ENCODE measurements at places on chromosomes 6 and 20. TPM values are rescaled to one million over a fixed set of nuclear protein-coding genes. Genes with fewer than 3 reads are reported as not detected.

- no peaks in the 10 kb centered on the region for H3K4me1 ChIP-seq
- no peak overlapping the region for H3K4me3 ChIP-seq
- no peaks in the 10 kb centered on the region for H3K36me3 ChIP-seq
- H3K27ac ChIP-seq, result no peak overlapping the region
- no peaks in the 10 kb centered on the region for H3K27me3 ChIP-seq
These were observed 59.8 kb upstream of the DEK start for GRCh38 chr6:18323935-18324705.

- no peaks in the 10 kb centered on the region for H3K4me1 ChIP-seq
- no peak overlapping the region for H3K27ac ChIP-seq
- no peak for DNase-seq
- H3K27me3 ChIP-seq, result peaks cover 3% of the 10 kb centered on the region
- no peak overlapping the region for H3K4me3 ChIP-seq
These were observed 19.4 kb upstream of the GATA5 start for GRCh38 chr20:62494980-62495748.

DNA sequence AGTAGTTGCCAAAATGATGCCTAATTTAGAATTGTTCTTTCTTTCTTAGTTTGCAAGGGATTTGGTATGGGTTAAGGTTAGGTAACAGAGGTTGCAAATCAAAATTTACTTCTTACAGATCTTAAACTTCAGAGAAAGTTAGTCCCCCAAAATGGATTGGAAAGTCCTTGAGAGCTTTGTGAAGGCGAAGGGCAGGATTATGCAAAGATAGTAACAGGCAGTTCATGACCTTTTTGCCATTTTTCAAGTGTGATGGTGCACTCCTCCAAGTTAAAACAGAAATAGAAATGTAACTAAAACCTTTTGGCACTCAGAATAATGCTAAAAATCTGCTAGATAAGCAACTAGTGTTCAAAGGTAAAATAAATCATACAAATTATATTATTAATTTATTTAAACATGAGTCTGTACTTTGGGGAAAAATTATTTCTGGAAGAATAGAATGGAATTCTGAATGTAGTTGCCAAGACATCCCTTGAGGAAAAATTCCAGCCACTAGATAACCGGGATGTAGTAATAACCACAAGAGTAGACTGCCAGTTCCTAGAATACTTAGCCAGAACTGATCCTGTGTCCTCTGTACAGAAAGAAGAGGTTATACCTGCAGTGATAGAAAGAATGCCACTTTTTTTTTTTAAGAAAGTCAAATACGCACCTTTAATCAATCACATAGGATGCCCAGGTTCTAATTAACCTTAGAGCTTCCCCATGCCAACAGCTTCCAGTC, 31.8 kb upstream of the DAAM2 start:
- H3K4me1 ChIP-seq, result no peaks in the 10 kb centered on the region
- no peak overlapping the region for H3K27ac ChIP-seq
- DNase-seq, result peak; percentile 10

DNA sequence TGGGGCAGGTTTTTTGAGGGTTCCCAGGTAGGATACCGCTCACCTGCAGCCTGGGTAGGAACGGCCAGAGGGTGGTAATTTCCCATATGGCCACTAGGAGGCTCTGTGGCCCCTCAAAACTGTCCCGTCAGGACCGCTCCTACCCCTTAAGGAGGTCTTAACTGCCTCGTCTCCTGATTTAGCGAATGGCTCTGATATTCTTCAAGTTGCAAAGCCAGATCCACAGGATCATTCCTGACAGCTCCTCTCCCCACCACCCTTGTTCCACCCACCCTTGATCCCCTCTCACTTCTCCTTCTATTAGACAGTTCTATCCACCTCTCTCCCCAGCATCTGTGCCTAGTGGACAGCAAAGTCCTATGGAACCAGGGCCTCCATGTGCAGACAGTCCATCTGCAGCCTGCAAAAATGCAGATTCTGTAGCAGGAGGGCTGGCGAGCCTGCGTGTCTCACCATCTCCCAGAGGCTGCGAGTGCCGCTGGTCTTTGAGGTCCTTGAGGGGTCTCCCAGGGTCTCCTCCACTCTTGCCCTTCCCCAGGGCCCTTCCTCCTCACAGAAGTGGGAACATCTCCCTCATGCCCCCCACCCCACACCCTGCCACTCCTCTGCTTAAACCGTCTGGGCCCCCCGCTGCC, 34.3 kb upstream of the ZBP1 start:
- no peak overlapping the region for H3K27ac ChIP-seq
- peaks cover 20% of the 10 kb centered on the region for H3K36me3 ChIP-seq
- H3K4me1 ChIP-seq, result peaks cover 11% of the 10 kb centered on the region

GRCh38 chr20:44357020-44357419, 1.5 kb downstream of the HNF4A start:
- no peaks in the 10 kb centered on the region for H3K36me3 ChIP-seq
- H3K27ac ChIP-seq, result no peak overlapping the region
- no peak for DNase-seq
- peaks cover 4% of the 10 kb centered on the region for H3K27me3 ChIP-seq

- peak overlapping the region; percentile 84 for H3K27ac ChIP-seq
- peak; percentile 25 for DNase-seq
- peaks cover 26% of the 10 kb centered on the region for H3K36me3 ChIP-seq
- no peaks in the 10 kb centered on the region for H3K27me3 ChIP-seq
- peak overlapping the region; percentile 100 for H3K4me3 ChIP-seq
These were observed 1.6 kb upstream of the RPS12 start for GRCh38 chr6:132812756-132813172.

- peaks cover 24% of the 10 kb centered on the region for H3K4me1 ChIP-seq
- H3K4me3 ChIP-seq, result peak overlapping the region; percentile 53
- H3K36me3 ChIP-seq, result no peaks in the 10 kb centered on the region
- no peak for DNase-seq
- H3K27me3 ChIP-seq, result no peaks in the 10 kb centered on the region
- H3K27ac ChIP-seq, result peak overlapping the region; percentile 85
These were observed 140.7 kb downstream of the TAF4 start for GRCh38 chr20:61924858-61925554.

DNA sequence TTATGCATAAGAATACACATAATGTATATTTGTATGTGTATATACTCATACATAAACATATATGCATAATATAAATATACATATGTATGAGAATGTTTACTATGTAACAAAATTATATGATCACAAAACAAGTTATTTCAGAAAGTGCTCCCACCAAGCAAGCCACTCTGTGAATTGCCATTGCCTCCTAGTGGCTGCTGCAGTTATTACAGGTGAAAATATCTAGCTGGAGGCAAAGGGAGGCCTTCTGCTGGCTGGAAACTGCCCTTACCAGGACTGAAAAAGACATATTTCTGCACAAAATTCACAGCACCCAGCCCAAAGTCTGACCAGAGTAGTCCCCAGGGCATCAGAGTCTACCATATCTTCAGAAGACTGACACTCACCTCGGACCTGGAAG, 14.4 kb upstream of the ADAM33 start:
- H3K27ac ChIP-seq, result no peak overlapping the region
- H3K36me3 ChIP-seq, result no peaks in the 10 kb centered on the region
- DNase-seq, result no peak
- no peak overlapping the region for H3K4me3 ChIP-seq
- no peaks in the 10 kb centered on the region for H3K4me1 ChIP-seq
- no peaks in the 10 kb centered on the region for H3K27me3 ChIP-seq

DNA sequence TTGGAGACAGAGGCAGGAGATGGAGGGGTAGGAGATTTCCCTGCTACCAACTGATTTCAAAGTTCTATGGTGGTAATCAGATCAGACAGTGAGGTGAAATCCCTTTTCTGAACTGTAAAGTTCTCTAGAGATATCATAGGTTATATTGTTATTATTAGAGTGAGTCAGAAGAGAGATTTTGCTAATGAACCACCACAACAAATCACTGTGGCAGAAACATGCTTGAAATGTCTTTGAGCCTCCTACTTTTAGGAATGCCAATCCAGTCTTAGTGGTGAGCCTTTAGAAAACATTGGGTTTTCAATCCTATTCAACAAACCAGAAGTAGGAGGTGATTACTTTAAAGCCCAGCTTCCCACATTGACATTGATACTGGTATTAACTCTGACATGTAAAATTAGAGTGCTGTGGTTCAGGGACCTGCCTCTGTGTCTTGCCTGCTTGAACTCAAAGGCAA, 136.7 kb upstream of the CNR1 start:
- no peak overlapping the region for H3K27ac ChIP-seq
- peaks cover 5% of the 10 kb centered on the region for H3K4me1 ChIP-seq
- no peaks in the 10 kb centered on the region for H3K27me3 ChIP-seq
- H3K4me3 ChIP-seq, result no peak overlapping the region
- no peaks in the 10 kb centered on the region for H3K36me3 ChIP-seq

DNA sequence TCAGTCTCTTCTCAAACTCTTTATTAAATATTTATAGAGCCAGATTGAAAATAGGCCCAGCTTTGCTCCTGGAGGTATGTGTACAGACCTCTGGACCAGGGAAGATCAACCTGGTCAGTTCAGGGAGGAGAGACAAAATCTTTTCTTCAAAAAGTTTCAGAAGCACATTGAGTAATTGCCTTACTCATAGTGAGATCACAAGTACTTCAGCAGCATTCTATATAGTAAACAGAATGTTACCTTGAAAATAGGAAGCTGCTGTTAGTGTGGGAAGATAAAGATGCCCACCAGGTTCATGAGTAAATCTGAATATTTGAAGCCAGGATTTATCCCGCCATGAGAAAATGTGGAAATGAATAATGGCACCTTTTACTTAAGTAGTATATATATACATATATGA, 665.9 kb upstream of the CITED2 start:
- H3K36me3 ChIP-seq, result no peaks in the 10 kb centered on the region
- DNase-seq, result peak; percentile 44
- H3K4me3 ChIP-seq, result no peak overlapping the region
- no peaks in the 10 kb centered on the region for H3K4me1 ChIP-seq
- no peaks in the 10 kb centered on the region for H3K27me3 ChIP-seq

DNA sequence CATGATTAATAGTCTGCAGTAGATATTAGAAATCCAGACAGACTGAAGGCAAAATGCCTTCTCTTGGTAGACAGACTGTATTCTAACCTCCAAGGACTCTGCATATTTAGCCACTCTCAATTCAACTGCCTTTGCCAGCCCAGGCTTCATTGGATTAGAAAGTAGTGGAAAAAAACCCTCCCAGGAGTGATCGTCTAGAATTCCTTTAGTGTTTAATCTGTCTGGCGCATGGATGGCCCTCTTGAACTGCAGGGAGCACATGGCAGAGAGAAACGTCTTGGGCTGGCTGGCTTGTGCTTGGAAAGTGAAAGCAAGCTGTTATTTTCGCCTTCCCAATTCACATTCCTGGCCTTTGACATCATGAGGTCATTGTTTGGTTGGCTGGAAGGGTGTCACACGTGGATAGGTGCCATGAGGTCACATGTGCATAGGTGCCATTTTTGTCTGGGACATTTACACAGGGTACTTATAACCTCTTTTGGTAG, 30.9 kb upstream of the NEDD9 start:
- H3K4me1 ChIP-seq, result peaks cover 18% of the 10 kb centered on the region
- DNase-seq, result peak; percentile 80
- H3K4me3 ChIP-seq, result no peak overlapping the region
- no peaks in the 10 kb centered on the region for H3K36me3 ChIP-seq
- H3K27me3 ChIP-seq, result no peaks in the 10 kb centered on the region

DNA sequence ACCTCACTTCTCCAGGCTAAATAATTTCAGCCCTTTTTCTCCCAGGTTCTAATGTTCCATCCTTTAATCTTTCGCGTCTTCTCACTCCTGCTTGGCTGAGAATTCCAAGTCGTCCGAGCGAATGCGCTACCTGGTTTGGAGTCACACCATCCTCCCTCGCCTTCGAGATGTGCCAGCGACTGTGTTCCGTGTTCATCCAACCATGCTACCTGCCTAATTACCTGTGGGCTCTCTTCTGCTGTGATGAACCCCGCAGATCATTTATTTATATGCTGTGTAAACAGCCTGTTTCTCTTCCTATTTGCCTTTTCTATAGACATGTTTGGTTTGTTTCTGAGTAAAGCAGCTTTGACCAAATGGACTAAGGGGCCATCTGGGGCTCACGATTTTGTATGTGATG, 83.5 kb upstream of the TMEM181 start:
- H3K4me1 ChIP-seq, result peaks cover 19% of the 10 kb centered on the region
- no peak overlapping the region for H3K27ac ChIP-seq
- H3K36me3 ChIP-seq, result no peaks in the 10 kb centered on the region
- H3K4me3 ChIP-seq, result no peak overlapping the region

DNA sequence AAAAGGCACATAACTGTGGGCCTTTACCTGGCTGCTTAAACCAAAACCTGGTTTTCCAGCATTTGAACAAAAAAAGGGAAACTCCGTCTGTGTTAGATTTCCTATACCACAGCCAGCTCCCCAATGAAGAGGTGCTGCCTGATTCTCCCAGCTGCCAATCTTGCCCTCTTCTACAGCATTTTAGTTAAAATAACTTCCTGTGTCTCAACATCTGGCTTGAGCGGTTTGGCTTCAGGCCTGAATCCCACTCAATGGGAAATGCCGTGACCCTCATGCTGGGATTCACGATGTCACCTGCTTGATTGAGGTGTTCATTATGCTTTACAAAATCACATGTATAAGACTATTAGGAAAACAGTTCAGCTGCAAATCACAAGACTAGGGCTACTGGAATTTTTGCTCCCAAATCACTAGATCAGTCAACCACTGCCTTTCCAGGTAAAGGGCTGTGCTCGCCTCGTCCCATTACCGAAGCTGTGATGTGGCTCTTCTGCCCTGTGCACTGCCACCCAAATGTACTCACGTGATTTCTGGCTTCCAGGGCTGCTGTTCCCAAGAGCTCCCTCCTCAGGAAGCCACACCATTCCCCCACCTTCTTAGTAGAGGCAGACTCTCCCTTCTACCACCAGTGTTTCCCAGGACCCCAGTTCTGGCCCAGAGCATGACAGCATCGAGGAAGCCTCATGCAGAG, 94.6 kb downstream of the PSMG4 start:
- H3K4me1 ChIP-seq, result peaks cover 31% of the 10 kb centered on the region
- DNase-seq, result no peak
- H3K27ac ChIP-seq, result no peak overlapping the region
- H3K27me3 ChIP-seq, result no peaks in the 10 kb centered on the region
- H3K4me3 ChIP-seq, result no peak overlapping the region
- H3K36me3 ChIP-seq, result no peaks in the 10 kb centered on the region

GRCh38 chr6:169813969-169814368, 62.5 kb downstream of the ERMARD start:
- no peaks in the 10 kb centered on the region for H3K36me3 ChIP-seq
- no peak overlapping the region for H3K4me3 ChIP-seq
- peaks cover 3% of the 10 kb centered on the region for H3K27me3 ChIP-seq
- DNase-seq, result no peak
- H3K27ac ChIP-seq, result no peak overlapping the region
- no peaks in the 10 kb centered on the region for H3K4me1 ChIP-seq

GRCh38 chr6:161128230-161128629, 136.7 kb downstream of the MAP3K4 start:
- DNase-seq, result no peak
- H3K4me1 ChIP-seq, result no peaks in the 10 kb centered on the region
- no peaks in the 10 kb centered on the region for H3K36me3 ChIP-seq
- peak overlapping the region; percentile 7 for H3K4me3 ChIP-seq
- no peaks in the 10 kb centered on the region for H3K27me3 ChIP-seq

- peak; percentile 54 for DNase-seq
- H3K4me3 ChIP-seq, result peak overlapping the region; percentile 82
- H3K27ac ChIP-seq, result peak overlapping the region; percentile 28
- H3K4me1 ChIP-seq, result peaks cover 5% of the 10 kb centered on the region
- H3K36me3 ChIP-seq, result no peaks in the 10 kb centered on the region
These were observed 214.5 kb upstream of the ZNF184 start for GRCh38 chr6:27687154-27688013.

Gene CAGE1
- 0.30 TPM for total RNA-seq

Gene CST2
- 1.7 TPM for total RNA-seq

Gene RNF144B
- total RNA-seq, result 7.2 TPM

Gene TBC1D22B
- total RNA-seq, result 10.8 TPM

Gene HLA-DRB1
- 1.5 TPM for total RNA-seq

Gene TRIM40
- total RNA-seq, result not detected

Gene C20orf202
- total RNA-seq, result not detected

Gene DDAH2
- 62.5 TPM for total RNA-seq

Gene CYP21A2
- 0.11 TPM for total RNA-seq

Gene RAET1L
- total RNA-seq, result not detected

Gene SNRNP48
- 10.2 TPM for total RNA-seq

Gene FRMD1
- not detected for total RNA-seq

Gene C20orf141
- total RNA-seq, result not detected
